H1 (cell line): ENCODE measurements at places on chromosomes 2 and 18.

- no peaks in the 10 kb centered on the region for H3K36me3 ChIP-seq
- H3K27ac ChIP-seq: no peak overlapping the region
- H3K27me3 ChIP-seq: no peaks in the 10 kb centered on the region
- no peaks in the 10 kb centered on the region for H3K4me1 ChIP-seq
These were observed 74.4 kb downstream of the PLCL1 start for GRCh38 chr2:197878792-197879191.

GRCh38 chr2:107621186-107622165, 205.2 kb upstream of the RGPD4 start:
- no peak for DNase-seq
- no peaks in the 10 kb centered on the region for H3K36me3 ChIP-seq
- H3K27ac ChIP-seq: no peak overlapping the region
- H3K27me3 ChIP-seq: no peaks in the 10 kb centered on the region
- H3K4me1 ChIP-seq: no peaks in the 10 kb centered on the region

DNA sequence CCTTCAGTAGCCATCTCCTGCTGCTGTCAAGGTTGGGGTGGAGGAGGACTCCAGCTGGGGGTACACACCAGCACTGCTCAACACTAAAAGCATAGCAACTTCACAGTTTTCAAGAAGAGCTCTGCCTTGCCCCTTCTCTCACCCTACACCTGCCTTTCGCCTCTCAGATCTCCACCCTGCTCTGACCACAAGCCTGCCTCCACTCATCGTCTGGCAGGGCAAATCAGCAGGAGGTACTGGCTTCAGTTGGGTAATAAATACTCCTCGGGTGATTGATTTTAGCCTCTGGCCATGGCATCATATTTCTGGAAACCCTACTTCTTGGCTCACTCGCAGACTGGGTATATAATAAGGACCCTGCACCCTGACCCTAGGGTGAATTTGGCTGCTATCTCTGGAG, 3.1 kb upstream of the PRKAG3 start:
- no peak overlapping the region for H3K27ac ChIP-seq
- no peak for DNase-seq
- no peaks in the 10 kb centered on the region for H3K27me3 ChIP-seq
- H3K36me3 ChIP-seq: no peaks in the 10 kb centered on the region
- no peak overlapping the region for H3K4me3 ChIP-seq

DNA sequence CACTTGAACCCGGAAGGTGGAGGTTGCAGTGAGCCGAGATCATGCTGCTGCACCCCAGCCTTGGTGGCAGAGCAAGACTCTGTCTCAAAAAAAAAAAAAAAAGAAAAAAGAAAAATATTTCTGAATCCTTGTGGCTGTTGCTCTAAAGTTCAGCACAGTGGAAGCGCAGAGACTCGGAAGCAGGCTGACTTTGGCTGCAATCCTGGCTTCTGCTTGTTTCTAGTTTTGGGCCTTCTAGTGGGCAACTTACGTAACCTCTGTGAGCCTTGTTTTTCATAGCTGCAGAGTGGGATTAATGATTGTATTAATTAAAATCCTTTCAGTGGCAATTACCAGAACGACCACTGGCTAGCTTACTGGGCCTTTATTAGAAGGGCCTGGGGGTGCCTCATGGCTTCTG, 28.4 kb downstream of the GNLY start:
- no peak overlapping the region for H3K27ac ChIP-seq
- no peak for DNase-seq
- H3K27me3 ChIP-seq: no peaks in the 10 kb centered on the region
- H3K4me1 ChIP-seq: no peaks in the 10 kb centered on the region
- H3K36me3 ChIP-seq: no peaks in the 10 kb centered on the region

GRCh38 chr2:210442457-210442856, 34.1 kb downstream of the LANCL1 start:
- peaks cover 4% of the 10 kb centered on the region; the same call in 1 of the 2 replicates for H3K36me3 ChIP-seq
- no peaks in the 10 kb centered on the region for H3K27me3 ChIP-seq
- no peak overlapping the region for H3K27ac ChIP-seq
- no peak overlapping the region for H3K4me3 ChIP-seq
- no peak for DNase-seq
- no peaks in the 10 kb centered on the region for H3K4me1 ChIP-seq
